ENCODE measurements at places on chromosomes 5 and 9.

GRCh38 chr5:166083183-166083959 is 2208.1 kb upstream of the WWC1 start:
- no peak for DNase-seq

GRCh38 chr5:68447136-68447929 is 231.8 kb downstream of the PIK3R1 start:
- no peak for DNase-seq

DNA sequence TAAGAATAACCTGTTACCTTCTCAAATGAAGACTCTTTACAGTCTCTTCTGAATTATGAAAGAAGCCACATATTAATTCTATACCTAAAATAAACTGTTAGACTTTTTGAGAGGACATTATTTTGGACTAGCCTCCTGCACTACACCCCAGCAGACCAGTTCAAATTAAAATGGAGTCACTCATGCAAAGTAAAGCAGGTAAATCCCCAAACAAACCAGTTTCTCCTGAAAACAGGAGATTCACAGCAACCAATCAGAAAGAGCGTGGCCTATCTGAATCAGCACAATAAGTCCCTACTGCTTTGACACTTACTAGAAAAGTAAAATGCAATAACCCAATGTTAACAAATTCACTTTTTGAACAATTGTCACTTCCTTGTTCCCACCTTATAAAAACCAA is 58.8 kb downstream of the PTBP3 start:
- no peak for DNase-seq

DNA sequence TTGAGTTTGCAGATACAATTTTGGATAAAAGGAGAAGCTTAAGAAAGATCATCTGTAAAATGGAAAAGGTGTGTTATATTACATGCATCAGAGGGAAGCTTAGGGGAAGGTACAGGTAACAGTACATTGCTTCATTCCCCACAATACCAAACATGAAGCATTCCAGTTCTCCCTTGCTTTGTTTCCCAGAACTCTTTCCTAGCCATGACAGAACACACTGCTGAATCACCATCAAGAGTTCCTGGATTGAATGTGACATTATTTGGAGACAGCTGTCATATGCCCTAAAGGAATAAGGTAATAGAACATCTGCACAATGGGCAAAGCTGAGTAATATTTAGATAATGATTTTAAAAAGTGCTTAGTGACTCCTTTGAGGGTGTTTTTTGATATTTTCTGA is 303.5 kb upstream of the ST8SIA4 start:
- DNase-seq: no peak

DNA sequence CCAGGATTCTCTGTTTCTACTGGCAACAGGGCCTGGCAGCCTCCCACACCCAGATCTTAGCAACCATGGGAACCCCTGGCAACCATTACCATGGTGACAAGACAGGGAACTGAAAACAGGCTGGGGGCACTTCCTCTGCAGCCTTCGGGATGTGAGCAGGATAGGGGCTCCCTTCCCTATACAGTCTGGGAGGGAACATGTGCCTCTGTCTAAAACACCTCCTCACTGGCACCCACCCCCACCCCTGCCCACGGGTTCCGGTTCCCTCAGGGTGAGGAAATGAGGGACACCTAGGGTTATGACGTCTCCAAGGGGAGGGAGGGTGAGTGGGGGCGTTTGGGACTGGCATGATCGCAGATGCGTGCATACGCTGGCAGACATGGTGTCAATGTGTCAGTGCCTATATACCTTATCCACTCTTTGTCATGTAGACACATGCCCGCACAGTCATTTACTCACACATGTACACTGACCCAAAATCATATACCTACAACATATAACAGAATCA is 3.0 kb upstream of the DNAJB5 start:
- DNase-seq: no peak

DNA sequence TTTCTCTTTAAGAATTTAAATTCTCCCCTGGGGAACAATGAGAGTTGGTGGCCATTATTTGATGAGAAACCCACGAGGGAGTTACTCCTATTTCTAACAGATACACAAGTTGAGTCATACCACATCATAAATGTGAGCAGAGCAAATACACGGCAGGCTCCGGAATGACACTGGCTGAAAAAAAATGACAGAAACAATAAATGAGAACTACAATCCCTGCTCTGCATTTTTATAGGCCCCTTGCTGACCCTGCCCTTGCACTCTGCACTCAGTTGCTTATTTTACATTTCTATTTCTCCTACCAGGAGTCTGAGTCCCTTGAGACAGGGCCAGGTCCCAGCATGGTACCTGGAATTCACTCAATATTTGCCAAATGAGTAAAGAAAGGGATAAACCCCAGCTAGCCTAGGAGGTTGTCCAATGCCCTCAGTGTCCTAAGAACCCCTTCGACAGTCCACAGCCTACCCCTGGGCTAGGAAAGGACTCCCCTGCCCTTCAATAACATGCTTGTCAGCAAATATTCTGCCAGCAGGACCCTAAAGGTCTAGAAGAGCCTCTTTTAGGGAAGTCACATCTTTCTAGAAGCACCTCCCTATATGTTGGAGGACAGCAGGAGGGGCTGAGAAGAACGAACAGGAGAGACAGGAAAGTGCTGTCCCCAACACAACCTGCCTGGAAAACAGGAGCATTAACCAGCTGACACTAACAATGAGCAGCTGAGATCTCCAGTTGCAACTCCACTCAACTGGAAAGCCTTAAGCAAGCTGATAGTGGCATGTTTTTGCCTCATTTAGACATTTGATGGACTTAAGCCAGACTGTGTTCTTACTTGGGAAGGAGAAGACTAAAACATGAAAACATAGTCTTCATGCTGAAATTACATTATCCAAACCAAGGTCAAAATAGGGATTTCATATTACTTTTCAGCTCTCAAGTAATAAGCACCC is 191.2 kb downstream of the ACTL7B start:
- no peak for DNase-seq

GRCh38 chr9:32589083-32589723 is 16.2 kb upstream of the NDUFB6 start:
- DNase-seq: no peak
